ENCODE measurements at places on chromosomes 5 and 9.

DNA sequence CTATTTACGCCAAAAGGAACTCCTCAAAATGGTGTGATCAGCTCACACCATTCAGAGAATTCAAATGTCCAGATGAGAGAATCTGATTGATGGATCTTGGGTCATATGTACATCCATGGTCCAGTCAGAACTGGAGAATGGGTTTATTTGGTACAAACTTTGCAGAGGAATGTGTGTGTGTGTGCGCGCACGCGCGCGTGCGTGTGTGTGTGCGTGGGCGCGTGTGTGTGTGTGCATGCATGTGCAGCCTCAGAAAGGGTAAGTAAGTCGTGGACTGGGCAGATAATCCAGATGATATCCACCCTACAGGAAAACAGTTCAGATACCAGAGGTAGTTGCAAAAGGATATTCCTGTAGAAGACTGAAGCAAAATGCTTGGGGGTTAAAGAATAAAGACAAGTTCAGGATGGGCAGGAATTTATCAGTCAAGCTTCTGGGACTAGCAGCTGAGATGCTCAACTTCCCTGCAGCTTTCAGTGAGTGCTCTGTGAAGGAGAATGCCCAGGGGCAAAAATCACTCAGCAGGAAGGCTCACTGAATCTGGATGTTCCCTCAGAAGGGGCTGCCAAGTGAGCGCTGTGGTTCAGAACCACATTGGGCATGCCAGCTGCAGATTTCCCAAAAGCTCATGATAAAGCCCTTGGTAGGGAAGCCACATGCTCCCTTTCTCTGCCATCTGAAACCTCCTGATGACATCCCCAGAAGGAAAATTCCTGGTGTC lies 440.5 kb upstream of the SGCD start:
- DNase-seq = no peak

DNA sequence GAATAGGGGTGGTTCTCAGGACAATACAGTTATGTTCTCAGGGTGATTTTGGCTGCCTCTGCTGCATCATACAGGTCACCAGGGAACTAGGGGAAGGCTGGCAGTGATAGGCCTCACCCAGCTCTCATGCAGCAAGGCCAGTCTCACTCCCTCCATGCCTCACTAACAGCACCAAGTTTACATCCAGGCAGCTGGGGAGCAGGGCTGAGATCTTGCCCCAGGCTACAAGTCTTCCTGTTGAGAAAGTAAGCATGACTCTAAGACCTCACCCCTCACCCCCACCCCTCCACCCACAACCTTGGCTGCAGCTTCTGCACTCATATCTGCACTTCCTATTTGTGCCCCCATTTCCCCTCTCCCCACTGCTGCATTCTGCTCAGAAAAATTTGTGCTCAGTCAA lies 481.2 kb downstream of the ACTL7B start:
- DNase-seq = no peak

GRCh38 chr5:112329419-112330090 lies 89.5 kb downstream of the EPB41L4A start:
- DNase-seq = peak; percentile 64

DNA sequence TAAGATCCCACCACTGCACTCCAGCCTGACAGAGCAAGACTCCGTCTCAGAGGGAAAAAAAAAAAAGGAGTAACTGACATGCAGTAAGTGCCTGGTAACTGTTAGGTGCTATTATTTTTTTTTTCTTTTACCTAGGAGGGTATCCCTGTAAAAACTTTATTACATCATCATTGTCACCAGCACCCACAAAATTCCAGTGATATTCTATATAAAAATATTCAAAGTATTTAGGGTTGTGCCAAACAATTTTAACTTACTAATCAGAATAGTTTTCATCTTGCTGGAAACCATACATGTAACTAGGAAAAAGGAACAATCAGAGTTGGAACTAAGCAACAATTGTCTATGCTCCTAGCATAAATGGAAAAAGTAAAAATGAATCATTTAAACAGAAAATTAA lies 112.4 kb downstream of the SSBP2 start:
- no peak for DNase-seq

- no peak for DNase-seq
Measured at GRCh38 chr5:116395226-116395625, 179.4 kb downstream of the SEMA6A start.

DNA sequence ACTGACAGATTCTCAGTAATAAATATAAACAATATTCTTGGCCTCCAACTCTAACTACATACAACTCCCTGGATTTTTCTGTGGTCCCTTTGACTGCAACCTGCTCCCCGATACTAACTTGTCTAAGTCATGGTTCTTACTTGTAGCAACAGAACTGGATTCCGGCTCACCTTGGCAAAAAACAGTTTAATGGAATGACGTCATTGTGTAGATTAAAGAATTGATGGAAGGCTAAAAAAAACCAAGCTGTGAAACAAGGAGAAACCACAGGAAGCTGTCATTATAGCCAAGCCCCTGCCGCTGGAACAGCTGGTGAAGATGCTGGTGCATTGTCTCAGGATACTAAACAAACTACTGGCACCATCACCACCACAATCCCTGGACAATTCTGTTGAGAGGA lies 11.4 kb upstream of the ADAMTS19 start:
- DNase-seq = no peak

DNA sequence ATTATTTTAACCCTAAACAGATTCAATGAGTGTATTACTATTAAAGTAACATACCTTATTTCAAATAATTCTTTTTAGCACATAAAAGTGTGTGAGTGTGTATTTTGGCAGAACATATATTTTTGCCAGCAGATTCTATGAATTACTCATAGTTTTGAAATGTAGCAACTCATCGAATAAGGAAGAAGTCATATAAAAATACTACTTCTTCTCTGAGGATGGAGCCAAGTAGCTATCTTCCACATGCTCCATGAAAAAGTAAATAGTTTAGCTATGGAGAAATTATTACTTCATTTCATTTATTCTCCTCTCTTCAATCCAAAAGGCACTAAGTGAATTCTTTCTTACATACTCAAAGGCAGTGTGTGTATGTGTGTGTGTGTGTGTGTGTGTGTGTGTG lies 1090.4 kb upstream of the CDH6 start:
- DNase-seq = no peak

GRCh38 chr5:31641575-31641974 lies 2.6 kb downstream of the PDZD2 start:
- DNase-seq = no peak

GRCh38 chr5:73446631-73447529 lies 1.7 kb downstream of the FOXD1 start:
- peak; percentile 20 for DNase-seq

DNA sequence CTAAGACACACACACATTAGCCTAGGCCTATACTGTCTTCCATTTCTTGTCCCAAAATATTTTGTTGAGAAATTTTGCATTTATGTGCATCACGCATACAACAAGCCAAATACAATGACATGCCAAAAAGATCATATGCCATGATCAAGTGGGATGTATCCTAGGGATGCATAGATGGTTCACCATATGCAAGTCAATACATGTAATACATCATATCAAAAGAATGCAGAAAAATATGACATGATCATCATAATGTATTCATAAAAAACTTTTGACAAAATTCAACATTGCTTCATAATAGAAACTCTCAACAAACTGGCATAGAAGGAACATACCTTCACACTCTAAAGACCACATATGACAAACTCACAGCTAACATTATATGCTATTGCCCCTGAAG lies 5.8 kb upstream of the FAM81B start:
- DNase-seq = no peak

- DNase-seq = no peak
Measured at GRCh38 chr5:16606628-16607027, 10.2 kb downstream of the RETREG1 start.

- DNase-seq = no peak
Measured at GRCh38 chr9:123645762-123646161, 284.2 kb downstream of the DENND1A start.

DNA sequence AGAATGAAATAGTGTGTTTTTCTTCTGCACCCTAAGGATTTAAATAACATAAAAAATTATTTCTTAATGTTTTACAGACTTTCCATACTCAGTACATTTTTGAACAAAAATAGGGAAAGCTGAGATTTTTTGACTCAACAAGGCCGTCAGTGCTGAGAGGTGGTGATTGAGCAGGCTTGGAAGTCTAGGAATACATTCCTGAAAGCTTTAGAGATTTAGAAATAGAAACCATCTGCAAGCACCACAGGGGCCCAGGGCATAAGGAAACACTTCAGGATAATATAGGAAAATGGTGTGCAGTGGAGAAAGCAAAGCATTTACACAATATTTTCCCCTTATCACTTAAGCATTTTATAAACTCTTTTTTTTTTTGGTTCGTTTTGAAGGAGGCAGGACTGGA lies 5.2 kb downstream of the BASP1 start:
- no peak for DNase-seq

DNA sequence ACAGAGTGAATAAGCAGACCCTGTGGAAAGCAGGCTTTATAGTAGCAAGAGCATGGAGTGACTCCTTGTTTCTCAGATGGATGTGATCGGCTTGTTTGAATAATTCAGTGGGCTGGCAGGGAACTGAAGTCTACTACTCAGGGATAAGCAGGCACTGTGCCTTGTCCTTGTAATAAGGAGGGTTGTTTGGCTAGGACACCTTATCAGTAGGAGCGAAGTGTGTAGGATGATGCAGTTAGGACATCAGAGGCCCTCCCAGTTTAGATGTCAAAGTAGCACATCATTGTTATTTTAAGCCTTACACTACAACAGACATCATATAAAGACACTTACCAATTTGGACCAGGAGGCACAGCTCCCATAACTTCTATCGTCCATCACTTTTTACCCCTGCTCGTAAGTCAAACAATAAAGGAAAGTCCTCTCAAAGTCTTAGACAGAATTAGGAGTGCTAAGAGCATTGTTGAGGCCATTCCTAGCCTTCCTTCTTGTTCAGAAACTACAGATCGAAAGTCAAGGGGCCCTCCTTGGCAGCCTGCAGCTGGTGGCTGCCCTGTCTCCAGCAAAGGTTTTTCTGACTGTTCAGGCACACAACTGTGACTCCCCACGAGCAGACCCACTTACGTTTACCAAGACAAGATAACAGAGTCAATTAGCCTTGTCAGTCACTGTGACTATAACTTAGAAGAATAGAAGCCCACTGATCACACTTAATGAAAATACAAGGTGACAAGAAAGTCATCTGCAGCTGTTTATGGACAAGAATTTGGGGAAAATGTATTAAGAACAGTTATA lies 218.6 kb downstream of the SNX18 start:
- DNase-seq = peak; percentile 23

DNA sequence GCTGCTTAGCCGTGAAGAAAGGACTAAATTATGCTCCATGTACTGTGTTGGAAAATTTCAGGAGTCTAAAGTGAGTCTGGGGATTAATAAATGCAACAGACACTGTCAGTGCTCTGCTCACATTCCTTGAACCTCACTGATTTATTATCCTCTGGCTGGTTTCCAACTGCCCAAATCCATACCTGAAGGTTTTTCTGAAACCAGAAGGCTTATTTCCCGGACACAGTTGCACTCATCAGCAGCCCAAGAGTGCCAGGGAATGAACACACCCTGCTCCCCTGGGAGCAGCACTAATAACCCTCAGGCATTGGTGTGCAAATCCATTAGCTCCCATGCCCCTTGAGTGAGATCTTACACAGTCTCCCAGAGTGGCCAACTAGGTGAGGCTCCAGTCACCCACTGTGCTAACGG lies 38.7 kb downstream of the F2R start:
- no peak for DNase-seq

DNA sequence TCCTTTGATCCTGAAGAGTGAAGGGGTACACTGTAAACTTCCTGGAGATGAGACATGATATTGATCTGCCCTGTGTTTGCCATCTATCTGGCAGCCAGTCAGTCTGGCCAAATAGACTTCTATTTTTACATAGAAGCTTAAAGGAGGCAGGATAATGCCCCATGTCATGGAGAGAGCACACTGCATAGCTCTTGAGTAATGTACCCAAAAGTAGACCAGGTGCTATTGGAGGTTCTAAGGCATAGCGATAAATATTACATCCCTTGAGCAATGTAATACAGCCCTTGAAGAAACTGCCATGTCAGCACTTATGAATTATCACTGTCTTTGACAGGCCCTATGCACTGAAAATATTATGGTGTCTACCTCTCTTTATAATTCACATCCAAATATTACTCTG lies 131.8 kb downstream of the GHR start:
- no peak for DNase-seq

All from GM12865 (cell line).